ENCODE measurements at places on chromosomes 1 and 21.

GRCh38 chr1:195941314-195941713 is 666.9 kb downstream of the KCNT2 start:
- DNase-seq = no peak

DNA sequence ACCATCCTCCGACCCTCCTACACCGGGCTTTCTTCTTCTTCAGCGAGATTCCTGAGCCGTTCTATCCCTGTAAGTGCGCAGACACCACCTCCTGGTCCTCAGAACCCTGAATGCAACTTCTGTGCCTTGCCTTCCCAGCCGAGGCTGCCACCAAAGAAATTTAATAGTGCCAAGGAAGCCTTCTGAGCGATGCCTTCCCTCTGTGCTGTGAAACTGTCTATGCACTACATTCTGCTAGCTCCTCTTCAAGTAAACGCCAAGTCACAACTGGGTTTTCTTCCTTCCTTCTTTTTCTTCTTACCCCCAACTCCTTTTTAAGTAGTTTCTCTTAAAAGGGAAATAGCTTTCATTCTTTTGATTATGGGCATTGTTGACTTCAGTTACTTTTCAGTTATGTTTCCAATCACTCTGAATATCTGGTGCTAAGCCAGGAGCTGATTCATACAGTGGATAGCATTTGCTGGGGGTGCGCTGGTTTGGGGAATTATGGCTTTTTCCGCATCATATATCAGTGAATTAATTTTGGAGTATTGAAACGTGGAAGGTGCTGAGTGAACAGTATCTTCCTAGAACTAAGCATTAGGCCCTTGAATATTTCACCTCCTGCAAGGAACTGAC is 38.6 kb upstream of the GPR88 start:
- no peak for DNase-seq

DNA sequence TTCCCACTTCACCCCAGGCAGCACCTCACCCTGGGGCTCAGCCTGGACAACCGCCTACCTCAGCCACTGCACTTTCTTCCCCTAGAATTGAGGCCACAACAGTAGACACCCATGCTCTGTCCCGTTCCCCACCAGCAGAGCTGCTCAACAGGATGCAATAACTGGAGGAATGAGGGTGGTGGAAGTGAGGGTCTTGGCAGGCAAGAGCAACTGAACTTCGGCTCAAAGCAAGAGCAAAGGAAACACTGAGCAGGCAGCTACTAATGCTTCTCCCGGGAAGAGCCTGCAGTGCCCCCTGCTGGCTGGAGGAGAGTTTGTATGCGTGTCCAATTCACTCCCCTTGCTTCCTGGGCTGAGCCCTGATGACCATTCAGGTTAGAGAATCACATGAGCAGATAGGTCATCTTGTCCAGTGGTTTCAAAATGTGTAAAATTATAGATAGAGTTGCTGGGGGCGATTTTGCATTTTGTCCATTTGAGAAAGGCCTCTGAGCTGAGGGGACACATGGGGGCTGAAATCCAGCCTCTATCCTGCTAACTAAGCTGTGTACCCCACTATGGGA is 13.9 kb downstream of the NT5C1A start:
- DNase-seq = no peak

- DNase-seq = no peak
Measured at GRCh38 chr1:87334351-87335174, 5.9 kb downstream of the LMO4 start.

GRCh38 chr1:223738465-223739365 is 26.4 kb downstream of the CAPN2 start:
- DNase-seq = no peak

DNA sequence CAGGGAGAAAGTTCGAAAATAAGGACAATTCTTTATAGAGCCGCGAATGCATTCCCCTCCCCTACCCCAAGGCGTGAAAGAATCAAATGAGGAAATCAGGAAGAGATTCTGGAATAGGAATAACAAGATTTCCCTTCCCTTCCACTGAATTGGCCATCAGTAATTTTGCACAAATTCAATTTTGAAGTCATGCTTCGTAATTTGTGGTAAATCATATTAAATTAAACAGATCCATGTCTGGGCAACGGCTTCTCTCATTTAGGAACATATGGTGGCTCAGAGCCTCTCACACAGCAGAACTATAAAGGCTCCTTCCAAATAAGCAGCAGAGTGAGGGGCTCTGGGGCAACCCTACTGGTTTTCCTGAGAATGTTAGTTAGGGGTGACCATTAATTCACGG is 152.9 kb downstream of the CLIC6 start:
- DNase-seq = no peak

- no peak for DNase-seq
Measured at GRCh38 chr1:234216116-234216703, 157.0 kb upstream of the COA6 start.

GRCh38 chr21:33411949-33412430 is 8.8 kb downstream of the IFNGR2 start:
- no peak for DNase-seq

GRCh38 chr1:10904396-10905358 is 107.8 kb upstream of the TARDBP start:
- DNase-seq = no peak

- no peak for DNase-seq
Measured at GRCh38 chr1:104973516-104973915, 1223.8 kb downstream of the AMY1C start.

Data from non-pigmented ciliary epithelial cell (primary cell).